ENCODE measurements at places on chromosomes 2 and 18. TPM values are rescaled to one million over a fixed set of nuclear protein-coding genes. Genes with fewer than 3 reads are reported as not detected.

GRCh38 chr18:54279477-54280219 is 10.3 kb downstream of the POLI start:
- DNase-seq: no peak
- H3K4me3 ChIP-seq: no peak overlapping the region
- peaks cover 31% of the 10 kb centered on the region for H3K36me3 ChIP-seq
- no peak overlapping the region for H3K27ac ChIP-seq

DNA sequence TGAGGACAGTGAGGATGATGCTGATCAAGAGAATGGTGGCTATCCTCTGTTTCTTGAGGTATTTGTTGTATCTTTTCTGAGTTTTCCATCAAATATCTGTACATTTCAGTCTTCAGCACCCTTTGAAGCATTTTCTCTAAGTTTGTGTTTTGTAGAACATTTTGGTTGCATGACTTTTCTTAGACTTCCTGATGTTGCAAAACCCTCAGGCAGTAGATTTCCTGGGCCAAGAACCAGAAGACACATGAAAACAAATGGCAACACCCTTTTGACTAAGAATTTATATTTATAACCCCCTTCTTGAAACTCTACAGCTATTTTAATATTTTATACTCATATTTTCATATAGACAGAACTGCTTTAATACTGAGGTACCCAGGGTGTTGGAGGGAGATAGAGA is 16.2 kb downstream of the HNMT start:
- H3K27me3 ChIP-seq: no peaks in the 10 kb centered on the region
- no peak for DNase-seq
- no peak overlapping the region for H3K4me3 ChIP-seq
- H3K27ac ChIP-seq: peak overlapping the region; percentile 46
- H3K4me1 ChIP-seq: no peaks in the 10 kb centered on the region

DNA sequence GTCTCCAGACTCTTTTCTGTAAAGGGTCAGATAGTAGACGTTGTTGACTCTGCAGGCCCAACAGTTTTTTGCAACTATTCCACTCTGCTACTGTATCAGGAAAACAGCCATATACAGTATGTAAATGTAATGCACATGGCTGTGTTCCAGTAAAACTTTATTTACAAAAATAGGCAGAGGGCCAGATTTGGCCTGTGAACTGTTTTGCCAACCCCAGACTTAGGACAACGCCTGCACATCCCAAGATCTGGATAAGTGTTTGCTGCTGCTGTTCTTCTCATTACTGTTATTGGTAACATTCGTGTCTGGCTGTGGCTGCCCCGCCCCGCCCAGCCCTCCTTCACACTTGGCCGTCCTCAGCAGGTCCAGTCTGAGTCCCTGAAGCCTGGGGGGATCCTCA is 94.6 kb upstream of the MCFD2 start:
- peaks cover 31% of the 10 kb centered on the region for H3K36me3 ChIP-seq
- H3K27ac ChIP-seq: peak overlapping the region; percentile 19
- peaks cover 73% of the 10 kb centered on the region for H3K4me1 ChIP-seq
- H3K4me3 ChIP-seq: no peak overlapping the region
- H3K27me3 ChIP-seq: no peaks in the 10 kb centered on the region

DNA sequence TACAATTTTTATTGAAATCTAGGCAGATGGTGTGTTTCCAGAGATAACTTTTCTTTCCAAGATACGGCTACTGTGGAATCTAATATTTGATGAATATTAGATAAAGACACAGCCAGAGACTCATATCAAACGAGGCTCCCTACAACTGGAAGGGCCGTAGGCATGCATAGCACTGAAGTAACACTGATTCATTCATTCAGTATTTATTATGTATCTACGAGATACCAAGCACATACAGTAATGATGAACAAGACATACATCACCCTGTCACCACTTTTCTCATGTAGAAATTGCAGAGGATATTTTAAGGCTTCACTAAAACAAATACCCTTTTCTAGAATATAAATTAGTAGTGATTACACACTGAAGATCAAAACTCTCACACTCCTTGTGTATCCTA is 74.5 kb downstream of the KCTD18 start:
- no peaks in the 10 kb centered on the region for H3K27me3 ChIP-seq
- no peak for DNase-seq
- no peak overlapping the region for H3K27ac ChIP-seq
- peaks cover 6% of the 10 kb centered on the region for H3K36me3 ChIP-seq
- no peaks in the 10 kb centered on the region for H3K4me1 ChIP-seq

- H3K27me3 ChIP-seq: no peaks in the 10 kb centered on the region
- H3K27ac ChIP-seq: no peak overlapping the region
- H3K4me1 ChIP-seq: no peaks in the 10 kb centered on the region
Measured at GRCh38 chr2:242051463-242051862, 181.9 kb downstream of the RTP5 start.

DNA sequence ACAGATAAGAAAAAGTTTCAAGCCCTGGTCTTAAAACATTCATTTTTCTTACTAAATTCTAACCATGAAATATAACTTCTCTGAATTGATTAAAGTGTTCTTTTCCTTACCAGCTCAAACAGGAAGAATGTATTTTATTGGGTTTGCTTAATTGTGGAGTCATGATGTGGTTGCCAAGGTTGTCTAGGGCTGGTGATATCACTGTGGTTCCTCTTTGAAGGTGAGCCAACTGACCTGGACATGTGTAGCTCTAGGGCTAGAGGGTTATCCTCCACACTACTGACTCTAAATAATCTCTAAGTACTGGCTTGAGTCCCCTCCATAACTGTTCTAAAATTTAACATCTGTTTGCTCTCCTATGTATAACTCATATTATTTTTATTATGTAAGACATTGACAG is 529.6 kb downstream of the PIK3C3 start:
- no peaks in the 10 kb centered on the region for H3K36me3 ChIP-seq
- no peak overlapping the region for H3K4me3 ChIP-seq
- H3K27me3 ChIP-seq: no peaks in the 10 kb centered on the region
- no peaks in the 10 kb centered on the region for H3K4me1 ChIP-seq
- H3K27ac ChIP-seq: no peak overlapping the region

GRCh38 chr2:15471606-15472005 is 89.5 kb downstream of the NBAS start:
- no peaks in the 10 kb centered on the region for H3K4me1 ChIP-seq
- H3K27ac ChIP-seq: no peak overlapping the region
- peaks cover 37% of the 10 kb centered on the region for H3K36me3 ChIP-seq

DNA sequence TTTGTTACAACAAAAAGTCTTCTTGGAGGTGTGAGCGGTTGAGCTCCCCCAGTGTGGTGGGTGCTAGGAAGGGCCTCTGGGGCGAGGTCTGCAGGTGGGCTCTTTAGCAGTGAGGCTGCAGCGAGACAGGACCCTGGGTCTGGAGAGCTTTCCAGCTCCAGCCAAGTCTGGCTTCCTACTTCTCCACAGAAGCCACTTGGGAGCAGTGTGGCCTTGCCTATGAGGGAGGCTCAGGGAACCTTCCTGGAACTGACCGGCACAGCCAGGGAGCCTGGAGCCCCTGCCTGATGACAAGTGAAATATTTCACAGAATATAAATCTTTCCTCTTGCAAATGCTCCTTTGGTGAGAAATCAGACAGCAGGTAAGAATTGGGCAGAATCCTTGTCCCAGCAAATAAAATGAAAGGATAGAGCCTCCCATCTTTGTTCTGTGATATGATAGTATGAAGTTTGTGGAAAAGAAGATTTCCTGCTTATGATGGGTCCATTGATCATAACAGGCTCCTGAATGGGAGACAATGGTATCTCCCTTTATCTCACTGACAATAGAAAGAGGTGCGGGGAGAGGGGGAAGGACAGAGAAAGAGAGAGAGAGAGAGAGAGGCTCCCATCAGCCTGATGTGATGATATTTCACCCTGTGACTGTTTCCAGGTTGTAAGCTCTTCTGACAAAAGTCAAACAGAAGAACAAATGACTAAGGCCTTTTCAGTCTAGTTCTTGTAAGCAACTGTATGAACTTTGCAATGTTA is 289.8 kb upstream of the SPRED2 start:
- no peak overlapping the region for H3K4me3 ChIP-seq
- H3K27me3 ChIP-seq: no peaks in the 10 kb centered on the region

DNA sequence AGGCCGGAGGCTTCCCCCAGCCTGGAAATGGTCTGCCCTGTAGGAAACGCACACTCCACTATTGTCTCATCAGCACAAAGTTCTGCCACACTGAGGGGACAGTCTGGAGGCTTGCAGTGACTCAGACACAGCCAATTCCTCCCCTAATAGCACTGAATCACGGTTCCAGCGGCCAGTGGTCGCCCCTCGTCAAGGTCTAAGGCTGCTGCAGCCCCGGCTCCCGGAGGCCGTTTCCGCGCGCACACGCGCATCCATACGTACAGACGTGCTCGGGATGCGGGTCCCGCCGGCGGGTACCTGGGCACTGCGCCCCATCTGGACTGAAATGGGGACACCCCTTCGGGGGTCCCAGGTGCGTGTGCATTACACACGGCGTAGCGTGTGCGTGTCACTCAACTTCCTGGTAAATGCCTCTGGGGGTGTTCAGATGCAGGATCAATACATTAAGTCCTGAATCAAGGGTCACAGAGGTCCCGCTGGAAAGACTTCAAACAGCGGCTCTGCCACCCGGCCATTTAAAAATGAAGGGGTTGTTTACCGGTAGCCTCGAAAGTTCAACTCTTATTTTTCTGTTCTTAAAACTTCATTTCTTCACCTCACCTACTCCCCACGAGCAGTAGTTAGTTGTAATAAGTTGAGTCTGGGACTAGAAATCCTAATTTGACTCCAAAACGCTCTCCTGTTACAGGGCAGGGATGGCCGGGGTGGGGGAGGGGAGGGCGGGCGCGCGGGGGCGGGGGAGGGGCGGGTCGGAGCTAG is 572 bp upstream of the ZNF516 start:
- H3K36me3 ChIP-seq: no peaks in the 10 kb centered on the region
- DNase-seq: no peak
- peak overlapping the region; percentile 87 for H3K4me3 ChIP-seq
- H3K27ac ChIP-seq: peak overlapping the region; percentile 75

DNA sequence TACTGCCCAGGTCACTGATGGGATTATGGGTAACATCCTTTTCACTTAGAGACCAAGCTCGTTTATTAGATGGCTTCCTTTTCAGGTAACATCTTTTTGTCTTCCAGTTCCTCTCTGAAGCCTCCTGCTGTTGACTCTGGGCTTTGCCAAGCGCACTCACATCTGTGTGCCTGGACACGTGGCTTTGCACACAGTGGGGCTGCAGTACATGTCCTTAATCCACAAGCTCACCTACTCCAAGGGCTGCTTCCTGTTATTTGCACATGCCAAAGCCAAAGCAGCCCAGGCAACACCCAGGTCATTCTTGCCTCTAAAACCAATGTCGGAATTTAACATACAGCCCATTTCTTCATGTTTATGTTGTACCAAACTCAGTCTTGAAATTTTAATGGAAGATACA is 124.2 kb upstream of the BOD1L2 start:
- H3K4me1 ChIP-seq: no peaks in the 10 kb centered on the region
- peaks cover 11% of the 10 kb centered on the region for H3K36me3 ChIP-seq

- no peaks in the 10 kb centered on the region for H3K27me3 ChIP-seq
- peak; percentile 43 for DNase-seq
- no peak overlapping the region for H3K27ac ChIP-seq
- no peaks in the 10 kb centered on the region for H3K36me3 ChIP-seq
Measured at GRCh38 chr2:62423235-62423634, 82.8 kb downstream of the TMEM17 start.

GRCh38 chr2:220057916-220058315 is 430.5 kb downstream of the SLC4A3 start:
- no peak overlapping the region for H3K4me3 ChIP-seq
- no peaks in the 10 kb centered on the region for H3K27me3 ChIP-seq
- H3K36me3 ChIP-seq: no peaks in the 10 kb centered on the region
- H3K27ac ChIP-seq: no peak overlapping the region
- no peak for DNase-seq
- no peaks in the 10 kb centered on the region for H3K4me1 ChIP-seq

DNA sequence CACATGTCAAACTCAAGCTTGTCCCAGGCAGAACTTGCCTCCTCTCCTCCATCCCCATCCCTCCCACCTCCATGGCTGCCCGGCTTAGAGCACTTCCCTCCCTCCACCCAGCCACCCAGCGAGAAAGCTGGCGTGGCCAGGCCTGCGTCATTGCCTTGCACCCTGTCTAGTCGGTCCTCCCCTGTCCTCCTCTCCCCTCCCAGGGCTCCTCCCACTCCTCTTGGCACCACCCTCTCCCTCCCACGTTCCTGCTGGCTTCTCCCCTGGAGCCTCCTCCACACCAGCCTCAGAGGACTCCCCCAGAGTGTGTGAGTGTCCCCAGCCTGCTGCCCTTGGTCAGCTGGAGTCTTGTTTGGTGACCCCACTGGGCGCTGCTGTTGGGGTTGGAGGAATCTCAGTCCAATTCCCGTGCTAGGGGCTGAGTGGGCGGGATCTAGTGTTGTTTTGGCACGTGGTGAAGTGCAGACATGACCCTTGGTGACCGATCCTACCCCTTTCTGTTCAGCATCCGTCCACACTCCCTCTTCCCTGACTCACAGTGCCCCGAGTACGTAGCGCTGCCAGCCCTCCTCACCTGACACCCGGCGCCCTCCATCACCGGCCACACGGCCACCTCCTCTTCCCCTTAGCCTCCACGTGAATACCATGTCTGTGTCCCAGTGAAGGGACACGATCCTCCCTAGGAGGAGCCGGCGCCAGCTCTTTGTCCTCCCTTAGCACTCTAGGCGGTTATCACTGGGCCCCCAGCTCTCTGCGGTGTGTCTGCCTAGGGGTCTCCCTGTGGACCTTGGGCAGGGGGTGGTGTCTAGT is 41.4 kb downstream of the ATP6V1C2 start:
- peaks cover 10% of the 10 kb centered on the region for H3K4me1 ChIP-seq
- H3K36me3 ChIP-seq: no peaks in the 10 kb centered on the region
- H3K27me3 ChIP-seq: no peaks in the 10 kb centered on the region
- no peak overlapping the region for H3K27ac ChIP-seq
- DNase-seq: no peak

DNA sequence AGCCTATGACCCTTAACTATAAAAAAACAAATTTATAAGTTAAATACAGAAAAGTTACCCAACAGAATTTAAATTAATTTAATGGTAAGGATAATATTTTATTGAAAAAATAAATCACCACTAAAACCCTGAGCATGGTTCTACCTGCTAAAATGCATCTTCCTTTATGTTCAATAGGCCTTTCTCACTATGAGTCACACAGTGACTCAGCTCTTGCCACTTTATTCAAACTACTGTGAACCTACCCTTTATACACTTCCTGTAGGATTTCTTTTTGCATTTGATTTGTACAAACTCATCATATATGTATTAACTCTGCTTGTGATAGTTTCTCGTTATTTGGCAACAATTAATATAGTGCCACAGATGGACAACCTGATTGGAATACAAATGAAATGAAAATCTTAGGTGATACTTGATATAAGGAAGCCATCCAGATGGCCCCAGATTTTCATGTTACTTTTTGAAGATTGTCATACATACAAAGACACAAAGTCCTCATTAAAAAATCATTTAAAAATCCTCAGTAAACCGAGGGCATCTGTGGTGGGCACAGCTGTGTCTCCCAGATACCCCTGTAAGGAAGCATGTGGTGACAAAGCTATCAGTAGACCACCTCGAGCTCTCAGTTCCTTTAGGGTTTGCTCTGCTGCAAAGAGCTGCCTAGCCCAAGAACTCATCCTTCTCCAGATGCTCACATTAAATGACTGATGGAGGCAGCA is 55.2 kb upstream of the COBLL1 start:
- H3K4me3 ChIP-seq: no peak overlapping the region
- DNase-seq: no peak
- H3K36me3 ChIP-seq: no peaks in the 10 kb centered on the region
- no peak overlapping the region for H3K27ac ChIP-seq

Gene SERPINB7
- not detected for total RNA-seq

Gene CACNB4
- 0.37 TPM for total RNA-seq

Gene FOXD4L1
- total RNA-seq: not detected

Gene ZNF521
- total RNA-seq: 36.1 TPM

Gene AGAP1
- total RNA-seq: 17.2 TPM

Gene ZNF804A
- not detected for total RNA-seq

Gene STPG4
- total RNA-seq: not detected

Gene TGIF1
- 44.8 TPM for total RNA-seq

Gene SPHKAP
- 75.5 TPM for total RNA-seq

Gene CRYBA2
- total RNA-seq: not detected
